ENCODE measurements at places on chromosomes 6 and 20.

DNA sequence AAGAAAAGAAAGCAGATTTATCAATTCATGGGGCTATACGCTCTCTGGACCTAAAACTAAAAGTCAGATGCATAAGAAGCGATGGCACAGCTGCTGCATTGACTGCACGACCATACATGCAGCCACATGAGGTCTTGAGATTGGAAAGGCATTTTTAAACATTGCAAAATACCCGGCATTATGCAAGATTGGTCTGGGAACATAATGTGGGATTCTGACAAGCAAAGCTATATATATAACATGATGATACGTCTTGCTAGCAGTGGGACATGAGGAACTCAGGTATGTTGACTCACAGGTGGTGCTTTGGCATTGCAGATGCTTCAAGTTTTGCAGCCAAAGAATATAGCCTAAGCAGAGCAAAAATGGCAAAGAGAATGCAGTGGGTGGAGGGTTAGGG is 55.1 kb downstream of the SAMD3 start:
- no peak for DNase-seq

DNA sequence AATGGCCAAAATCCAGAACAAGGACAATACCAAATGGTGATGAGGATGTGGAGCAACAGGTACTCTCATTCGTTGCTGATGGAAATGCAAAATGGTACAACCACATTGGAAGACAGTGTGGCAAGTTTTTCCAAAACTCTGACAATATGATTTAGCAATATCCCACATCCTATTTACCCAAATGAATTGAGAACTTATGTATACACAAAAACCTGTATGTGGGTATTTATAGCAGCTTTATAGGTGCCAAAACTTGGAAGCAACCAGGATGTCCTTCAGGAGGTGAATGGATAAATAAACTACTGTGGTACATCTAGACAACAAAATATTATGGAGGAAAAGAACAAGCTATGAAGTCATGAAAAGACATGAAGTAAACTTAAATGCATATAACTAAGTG is 156.5 kb downstream of the TFAP2A start:
- no peak for DNase-seq

GRCh38 chr6:38847497-38847896 is 132.4 kb downstream of the DNAH8 start:
- DNase-seq, result peak; percentile 6

GRCh38 chr6:2448826-2449571 is 203.6 kb upstream of the GMDS start:
- DNase-seq, result peak; percentile 12

DNA sequence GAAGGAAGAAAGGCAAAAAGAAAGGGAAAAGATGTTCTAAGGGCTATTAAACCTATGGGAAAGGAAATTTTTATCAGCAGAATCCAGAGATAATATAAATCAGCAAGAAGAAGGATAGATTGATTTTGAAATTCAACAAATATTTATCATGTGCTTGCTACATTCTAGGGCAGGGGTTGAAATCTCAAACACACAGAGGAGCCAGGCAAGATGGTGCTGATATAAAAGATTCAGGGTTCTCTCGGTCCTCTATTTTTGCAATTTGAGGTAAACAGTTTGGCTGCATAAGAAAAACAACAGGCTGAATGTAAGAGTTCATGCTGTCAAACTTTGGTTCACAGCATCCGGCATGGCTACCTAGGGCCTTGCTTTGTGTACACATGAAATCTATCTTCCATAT is 109.6 kb upstream of the BMP2 start:
- DNase-seq, result no peak

- peak; percentile 53 for DNase-seq
Observed at GRCh38 chr6:137094411-137095008, 49.7 kb upstream of the IL20RA start.

GRCh38 chr6:104526376-104526775 is 333.3 kb downstream of the HACE1 start:
- DNase-seq, result no peak

DNA sequence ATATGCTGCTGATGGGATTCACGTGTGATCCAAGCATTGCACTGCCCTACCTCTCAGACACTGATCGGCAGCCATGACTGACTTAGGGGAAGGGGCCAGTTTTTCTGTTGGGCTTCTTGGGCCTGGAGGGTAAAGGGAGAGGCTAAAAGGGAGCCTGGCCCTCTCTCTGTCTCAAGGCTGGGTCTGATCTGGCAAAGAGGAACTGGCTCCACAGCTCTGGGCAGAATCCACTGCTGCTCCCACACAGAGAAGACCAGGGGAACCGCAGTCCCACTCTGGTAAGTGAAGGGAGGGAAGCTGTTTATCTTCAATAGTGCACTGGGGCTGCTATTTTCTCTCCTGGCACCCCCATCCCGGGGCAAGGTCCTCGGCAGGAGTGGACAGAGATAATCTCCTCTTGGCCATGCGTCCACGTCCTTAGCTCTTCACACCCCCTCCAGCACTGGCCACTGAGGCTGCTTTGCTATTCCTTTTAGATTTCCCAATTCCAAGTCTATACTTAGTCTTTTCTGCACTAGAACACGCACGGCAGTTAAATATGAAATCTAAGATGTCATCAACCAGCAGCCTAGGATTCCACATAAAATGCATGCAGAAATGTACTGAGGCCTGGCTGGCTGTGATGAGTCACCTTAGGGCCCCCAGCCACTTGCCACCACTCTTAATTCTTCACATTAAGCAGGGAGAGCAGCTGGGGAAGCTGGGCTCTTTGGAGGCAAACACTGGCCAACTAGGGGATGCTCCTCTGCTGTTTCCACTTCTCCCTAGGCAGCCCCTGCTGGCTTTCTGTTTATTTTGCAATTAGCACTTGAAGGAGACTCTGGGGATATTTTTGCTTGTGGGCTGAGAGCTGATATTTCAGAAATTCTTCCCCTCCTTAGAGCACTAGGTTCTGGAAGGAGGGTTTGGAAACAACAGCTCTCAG is 87.8 kb upstream of the ARMC2 start:
- no peak for DNase-seq

DNA sequence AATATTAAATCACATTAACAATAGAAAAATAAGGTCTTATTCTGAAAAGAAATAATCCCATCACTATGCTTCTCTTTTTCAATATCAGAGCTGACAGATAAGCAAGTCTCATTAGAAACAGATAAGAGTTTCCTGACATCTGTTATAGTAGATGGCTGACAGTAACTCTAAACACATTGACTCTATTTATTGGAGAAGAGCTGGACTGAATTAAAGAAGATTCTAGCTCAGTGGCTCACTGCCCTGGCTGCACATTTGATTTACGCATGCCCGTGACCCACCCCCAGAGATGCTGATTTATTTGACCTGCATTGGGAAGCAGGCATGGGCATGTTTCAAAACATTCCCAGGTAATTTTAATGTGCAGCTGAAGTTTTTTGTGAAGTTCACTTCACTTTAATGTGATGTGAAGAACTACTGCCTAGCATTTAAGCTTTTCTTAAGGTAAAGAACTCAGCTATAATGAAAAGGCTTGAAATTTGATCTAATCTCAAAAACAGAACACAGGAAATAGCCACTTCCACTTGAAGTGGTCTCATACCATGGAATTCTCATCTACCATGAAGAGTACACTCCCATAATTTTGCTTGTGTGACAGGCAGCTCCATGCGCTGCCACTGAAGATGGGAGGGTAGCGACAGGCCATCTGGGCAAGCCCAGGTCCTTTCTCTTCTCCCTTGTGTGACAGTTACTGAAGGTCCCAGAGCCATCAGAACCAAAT is 162.3 kb downstream of the TPBG start:
- DNase-seq, result no peak

DNA sequence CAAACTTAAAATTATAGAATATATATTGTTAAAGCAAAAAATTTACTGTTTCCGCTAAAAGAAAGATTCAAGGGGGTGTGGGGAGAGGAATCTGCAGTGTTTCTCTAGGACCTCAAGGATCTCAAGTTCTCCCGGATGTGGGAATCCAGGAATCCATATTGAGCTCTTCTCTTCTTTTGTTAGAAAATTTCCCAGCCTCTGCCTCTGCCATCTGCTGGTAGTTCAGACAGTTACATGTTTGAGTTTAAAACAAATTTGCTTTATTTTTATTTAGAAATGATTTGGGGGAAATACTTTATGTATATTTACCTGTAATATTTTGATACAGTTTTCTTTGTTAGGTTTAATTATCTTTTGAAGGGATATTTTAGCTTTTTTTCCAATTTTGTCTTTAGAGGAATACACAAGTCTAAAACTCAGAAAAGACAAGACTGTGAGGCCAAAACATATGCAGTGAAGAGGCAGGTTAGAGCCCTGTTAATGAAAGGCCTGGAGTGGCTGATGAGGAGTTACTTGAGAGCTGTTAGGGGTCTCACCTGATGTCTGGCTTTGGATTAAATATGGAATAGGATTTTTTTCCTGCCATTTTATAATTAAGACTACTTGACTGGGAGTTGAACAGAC is 268.8 kb downstream of the ARID1B start:
- no peak for DNase-seq

DNA sequence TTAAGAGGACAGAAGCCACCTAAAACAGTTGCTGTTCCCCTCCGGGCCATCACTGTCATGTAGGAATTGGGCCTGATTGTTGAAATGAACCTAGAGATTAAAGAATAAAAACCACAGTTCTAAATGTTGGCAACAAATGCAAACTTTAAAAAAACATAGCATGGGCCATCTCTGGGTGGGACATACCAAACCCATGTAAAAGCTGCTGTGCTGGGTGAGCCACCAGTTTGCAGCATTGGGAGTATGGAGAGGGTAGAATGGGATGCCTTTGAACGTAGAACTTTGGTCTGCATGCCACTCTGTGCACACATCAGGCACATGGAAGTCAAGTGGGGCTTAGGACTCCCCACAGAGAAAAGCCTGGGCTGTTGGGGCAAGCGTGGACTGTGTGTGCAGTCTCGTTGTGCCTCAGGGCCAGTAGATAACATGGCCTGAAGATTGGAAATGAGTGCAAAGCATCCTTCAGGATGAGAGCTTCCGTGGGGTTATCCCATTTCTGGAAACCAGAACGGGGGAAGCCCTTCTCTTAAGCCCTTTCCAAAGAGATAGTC is 28.1 kb downstream of the EPB41L1 start:
- DNase-seq, result no peak

DNA sequence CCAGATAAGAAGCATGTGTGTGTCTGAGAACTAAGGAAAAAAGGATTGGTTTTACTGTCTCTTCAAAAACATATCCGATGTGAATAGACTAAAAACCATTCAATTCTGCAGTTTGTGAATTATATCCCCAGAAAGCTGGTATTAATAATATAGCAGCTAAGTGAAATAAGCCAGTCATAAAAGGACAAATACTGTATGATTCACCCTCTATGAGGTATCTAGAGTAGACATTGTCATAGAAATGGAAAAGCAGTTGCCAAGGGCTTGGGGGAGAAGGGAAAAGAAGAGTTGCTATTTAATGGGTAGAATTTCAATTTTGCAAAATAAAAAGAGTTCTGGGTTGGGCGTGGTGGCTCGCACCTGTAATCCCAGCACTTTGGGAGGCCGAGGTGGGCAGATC is 137.5 kb downstream of the ATXN1 start:
- no peak for DNase-seq

GRCh38 chr6:119436583-119436982 is 87.0 kb upstream of the MAN1A1 start:
- DNase-seq, result no peak

DNA sequence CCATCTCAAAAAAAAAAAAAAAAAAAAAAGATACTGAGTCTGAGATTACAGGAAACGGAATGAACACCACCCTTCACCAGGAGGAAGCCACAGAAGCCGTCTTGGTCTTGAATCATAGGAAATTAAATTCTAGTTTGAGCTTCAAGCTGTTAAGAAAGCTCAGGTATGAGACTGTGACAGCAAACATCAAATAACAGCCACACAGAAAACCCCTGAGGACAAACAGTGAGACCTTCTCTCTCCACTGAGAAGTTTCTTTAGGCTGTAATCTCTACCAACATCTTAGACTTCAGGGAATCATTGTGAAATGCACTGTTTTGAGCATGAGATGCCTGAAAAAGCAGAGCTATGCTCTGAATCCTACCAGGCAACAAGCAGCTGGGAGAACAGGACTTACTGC is 30.8 kb downstream of the PDE10A start:
- DNase-seq, result no peak

DNA sequence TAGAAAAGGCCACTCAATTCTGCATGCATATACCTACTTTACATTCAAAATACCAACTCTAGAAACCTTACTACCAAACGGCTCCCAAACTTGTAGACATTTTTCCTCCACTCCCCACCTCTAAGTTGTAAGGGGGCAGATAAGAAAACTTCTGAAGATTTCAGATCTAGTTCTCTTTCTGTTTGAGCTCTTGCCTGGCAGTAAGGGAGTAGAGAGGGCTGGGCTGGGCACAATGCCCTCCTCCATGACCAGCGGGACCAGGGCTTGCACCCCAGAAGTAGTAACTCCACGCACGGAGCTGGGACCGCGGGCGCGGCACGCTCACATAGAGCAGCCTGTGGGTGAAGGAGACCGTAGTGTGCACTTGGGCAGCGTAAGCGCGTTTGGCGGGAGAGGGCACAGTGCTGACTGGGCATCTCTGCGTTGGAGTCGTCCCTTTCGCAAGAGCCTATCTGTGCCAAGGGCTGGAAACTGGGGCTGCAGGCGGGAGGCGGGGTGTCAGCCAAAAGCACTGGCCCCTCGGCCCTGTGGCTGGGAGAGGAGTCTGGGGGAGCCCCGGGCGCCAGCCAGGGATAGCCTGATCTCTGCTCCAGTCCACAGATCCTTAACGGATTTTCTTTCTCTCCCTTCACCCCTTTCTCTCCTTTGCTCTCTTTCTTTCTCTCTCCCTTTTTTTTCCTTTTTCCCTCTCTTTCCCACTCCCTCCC is 32.4 kb downstream of the PHACTR1 start:
- DNase-seq, result no peak

DNA sequence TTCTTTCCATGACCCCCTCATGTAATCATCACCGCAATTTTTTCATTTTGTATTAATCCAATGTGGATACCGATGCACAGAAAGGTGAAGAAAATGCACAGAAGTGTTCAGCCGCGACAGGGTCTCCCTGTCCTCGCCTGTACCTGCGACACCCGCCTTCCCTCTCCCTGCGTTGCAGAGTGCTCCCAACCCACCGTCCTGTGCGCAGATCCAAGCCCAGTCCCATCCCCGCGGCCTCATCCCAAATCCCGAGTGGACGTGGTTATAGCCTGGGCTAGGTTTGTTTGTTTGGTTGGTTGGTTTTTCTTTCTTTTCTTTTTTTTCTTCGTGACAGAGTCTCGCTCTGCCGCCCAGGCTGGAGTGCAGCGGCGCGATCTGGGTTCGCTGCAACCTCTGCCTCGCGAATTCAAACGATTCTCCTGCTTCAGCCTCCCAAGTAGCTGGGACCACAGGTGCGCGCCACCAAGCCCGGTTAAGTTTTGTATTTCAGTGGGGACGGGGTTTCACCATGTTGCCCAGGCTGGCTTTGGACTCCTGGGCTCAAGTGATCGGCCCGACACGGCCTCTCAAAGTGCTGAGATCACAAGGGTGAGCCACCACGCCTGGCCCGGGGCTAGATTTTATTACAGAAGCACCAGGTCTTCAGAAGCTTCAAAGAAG is 536 bp upstream of the RAET1G start:
- no peak for DNase-seq

DNA sequence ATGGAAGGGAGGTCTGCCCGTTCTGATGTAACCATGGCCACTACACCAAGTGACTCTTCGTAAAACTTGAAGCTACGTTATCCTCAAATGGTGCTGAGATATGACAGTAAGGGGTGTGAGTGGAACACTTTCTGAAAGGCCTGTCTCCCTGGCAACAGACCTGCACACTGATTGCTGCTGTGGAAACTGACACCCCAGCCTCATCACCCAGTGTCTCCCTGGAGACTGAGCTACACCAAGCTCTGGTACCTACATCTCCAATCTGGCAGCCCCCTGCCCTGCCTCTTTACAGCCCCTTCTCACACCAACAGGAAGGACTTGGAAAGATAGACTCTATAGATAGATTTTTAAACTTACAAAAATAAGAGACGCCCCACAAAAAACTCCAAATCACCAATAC is 13.2 kb downstream of the PI16 start:
- DNase-seq, result no peak

Measured in stimulated activated naive CD8-positive, alpha-beta T cell treated with anti-CD3 and anti-CD28 coated beads, Interleukin-15, Interleukin-2, amounts not matched to agents 100 U/mL and 50 U/mL, for 24 hours (primary cell).